ENCODE measurements at places on chromosomes 7 and 10.

GRCh38 chr7:115475761-115476385 is 554.0 kb downstream of the MDFIC start:
- no peak for DNase-seq

- peak; percentile 28 for DNase-seq
Measured at GRCh38 chr10:63976538-63976937, 455.3 kb downstream of the REEP3 start.

DNA sequence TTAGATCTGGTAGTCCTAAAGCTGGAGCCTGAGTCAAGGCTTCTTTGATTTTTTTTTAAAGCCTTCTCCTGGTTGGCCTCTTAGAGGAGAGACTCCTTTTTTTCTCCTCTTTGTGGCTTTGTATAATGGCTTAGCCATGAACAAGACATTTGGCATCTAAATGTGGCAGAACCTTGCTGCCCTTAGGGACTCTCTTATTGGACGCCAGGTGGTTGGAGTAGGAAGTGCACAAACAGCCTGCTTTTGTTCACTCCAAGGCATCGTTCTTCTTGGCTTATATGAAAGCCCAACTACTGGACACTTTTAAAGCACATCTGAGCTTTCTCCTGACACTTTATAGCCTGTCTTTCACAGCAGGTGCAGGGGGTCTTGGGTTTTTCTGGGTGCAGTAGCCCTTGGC is 25.0 kb downstream of the ZPBP start:
- no peak for DNase-seq

- no peak for DNase-seq
Measured at GRCh38 chr7:102095321-102096011, 191.2 kb upstream of the SH2B2 start.

DNA sequence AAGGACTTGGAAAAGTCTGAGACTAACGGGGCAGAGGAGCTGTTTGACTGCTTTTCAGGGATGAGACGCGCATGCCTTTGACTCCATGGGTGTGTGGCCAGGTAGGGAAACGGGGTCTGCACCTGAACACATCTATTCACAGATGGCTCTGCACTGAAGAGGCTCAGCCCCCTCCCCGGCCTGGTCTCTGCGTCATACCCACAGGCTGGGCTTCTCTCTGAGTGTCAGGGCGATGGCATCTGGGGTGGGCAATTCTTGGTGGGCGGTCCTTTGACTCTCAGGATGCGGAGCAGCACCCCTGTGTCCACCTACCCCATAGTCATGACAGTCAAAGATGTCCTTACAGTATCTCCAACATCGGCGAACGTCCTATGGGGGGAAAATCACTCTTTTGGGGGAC is 23.0 kb downstream of the PFKP start:
- no peak for DNase-seq

- peak; percentile 46 for DNase-seq
Measured at GRCh38 chr7:152759949-152760853, 649 bp downstream of the ACTR3B start.
